Nucleus accumbens (tissue), 56 donors: ENCODE measurements at places on chromosomes 4 and X.

GRCh38 chrX:135009838-135010237 is 12.5 kb downstream of the RTL8B start:
- no peak for DNase-seq

GRCh38 chr4:1998296-1998695 is 10.5 kb downstream of the NELFA start:
- DNase-seq, result no peak

GRCh38 chr4:143084566-143084965 is 100.2 kb upstream of the USP38 start:
- DNase-seq, result no peak

- DNase-seq, result no peak
Measured at GRCh38 chr4:22551550-22551949, 35.7 kb upstream of the ADGRA3 start.

DNA sequence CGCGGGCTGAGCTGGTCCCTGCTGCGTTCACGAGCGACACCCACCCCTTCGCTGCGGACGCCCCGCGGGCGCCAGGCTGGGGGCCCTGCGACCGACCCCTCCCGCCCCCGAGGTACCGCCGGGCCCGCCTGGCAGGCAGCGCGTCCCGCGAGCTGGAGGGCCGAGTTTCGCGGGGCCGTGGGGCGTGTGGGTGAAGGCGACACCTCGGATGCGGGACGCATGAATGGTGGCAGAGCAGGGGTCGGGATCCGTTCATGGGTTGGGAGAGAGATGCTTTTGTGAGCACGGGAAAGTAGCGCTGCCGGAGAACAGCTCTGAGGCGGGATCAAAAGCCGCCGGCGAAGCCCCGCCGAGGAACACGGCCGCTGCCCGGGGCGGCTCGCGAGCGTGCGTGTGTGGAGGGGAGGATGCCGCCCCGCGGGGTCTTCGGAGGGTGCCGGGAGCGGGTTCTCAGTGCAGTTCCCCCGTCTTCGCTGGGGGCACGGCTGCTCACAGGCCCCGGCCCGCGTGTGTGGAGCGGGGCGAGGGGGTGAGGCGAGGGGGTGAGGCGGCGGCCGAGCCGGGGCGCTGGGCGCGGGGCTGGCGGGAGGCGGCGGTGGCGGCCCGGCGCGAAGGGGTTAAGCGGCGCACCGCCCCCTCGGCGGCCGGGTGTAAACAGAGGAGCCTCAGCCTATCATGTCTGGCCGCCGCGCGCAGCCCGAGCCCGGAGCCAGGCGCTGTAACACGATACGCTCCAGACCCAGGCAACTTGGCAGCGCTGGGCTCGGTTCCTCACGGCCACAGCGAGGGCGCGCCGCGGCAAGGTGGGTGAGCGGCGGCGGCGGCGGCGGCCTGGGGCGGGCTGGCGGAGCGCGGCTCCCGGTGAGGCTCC is 205.3 kb downstream of the TENM3 start:
- DNase-seq, result peak; percentile 60

- DNase-seq, result no peak
Measured at GRCh38 chrX:130869239-130869638, 33.8 kb downstream of the ENOX2 start.

- no peak for DNase-seq
Measured at GRCh38 chr4:102318526-102318925, 26.8 kb downstream of the SLC39A8 start.

DNA sequence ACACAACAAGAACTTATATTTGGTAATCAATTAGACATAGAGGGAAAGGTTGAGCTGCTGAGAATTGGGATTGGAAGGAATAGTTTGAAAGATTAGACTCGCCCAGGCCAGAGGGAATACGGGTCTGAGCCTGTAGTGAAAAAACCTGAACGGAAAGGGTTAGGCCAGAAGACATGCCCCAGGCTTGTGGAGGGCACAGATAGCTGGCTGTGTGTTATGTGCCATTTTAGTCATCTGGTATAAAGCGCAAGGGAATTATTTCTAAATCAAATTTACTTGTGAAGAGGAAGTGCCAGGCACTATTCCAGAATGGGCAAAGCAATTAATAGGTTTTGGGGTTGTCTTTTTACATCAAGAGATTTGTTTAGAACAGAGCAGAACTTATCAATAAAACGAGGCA is 187.5 kb upstream of the ANKRD50 start:
- no peak for DNase-seq

DNA sequence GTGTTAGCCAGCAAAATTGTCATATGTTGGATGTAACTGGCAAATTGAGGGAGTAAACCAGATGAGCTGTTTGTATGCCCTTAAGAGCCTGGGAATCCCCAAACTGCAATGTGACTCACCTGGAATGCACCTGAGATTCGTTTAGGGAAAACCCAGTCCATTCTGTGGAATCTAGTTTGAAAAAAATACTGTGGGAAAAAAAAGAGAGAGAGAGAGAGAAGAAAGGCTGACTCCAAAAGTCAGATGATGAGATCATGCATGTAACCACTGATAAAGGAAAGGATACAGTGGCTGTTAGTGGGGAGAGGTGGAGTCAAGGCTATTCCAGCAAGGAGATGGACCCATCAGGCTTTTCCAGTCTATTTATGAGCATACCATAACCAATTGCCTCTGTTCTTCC is 48.5 kb downstream of the SLC9A7 start:
- DNase-seq, result no peak

- DNase-seq, result no peak
Measured at GRCh38 chr4:86557526-86557925, 36.6 kb upstream of the PTPN13 start.

DNA sequence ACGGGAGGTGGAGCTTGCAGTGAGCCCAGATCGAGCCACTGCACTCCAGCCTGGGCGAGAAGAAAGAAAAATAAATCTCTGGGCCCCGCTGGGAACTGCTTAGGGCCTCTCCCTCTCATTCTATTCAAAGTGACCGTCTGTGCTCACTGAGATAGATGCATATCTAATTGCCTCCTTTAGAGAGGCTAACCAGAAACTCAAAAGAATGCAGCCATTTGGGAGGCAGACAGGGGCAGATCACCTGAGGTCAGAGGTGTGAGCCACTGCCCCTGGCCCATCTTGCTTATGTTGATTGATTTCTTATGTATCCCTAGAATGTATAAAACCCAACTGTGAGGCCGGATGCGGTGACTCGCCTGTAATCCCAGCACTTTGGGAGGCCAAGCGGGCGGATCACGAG is 6.2 kb upstream of the CSF2RA start:
- DNase-seq, result no peak

- no peak for DNase-seq
Measured at GRCh38 chr4:122772311-122772710, 39.8 kb downstream of the BBS12 start.

GRCh38 chr4:39124885-39125599 is 57.3 kb upstream of the WDR19 start:
- no peak for DNase-seq

DNA sequence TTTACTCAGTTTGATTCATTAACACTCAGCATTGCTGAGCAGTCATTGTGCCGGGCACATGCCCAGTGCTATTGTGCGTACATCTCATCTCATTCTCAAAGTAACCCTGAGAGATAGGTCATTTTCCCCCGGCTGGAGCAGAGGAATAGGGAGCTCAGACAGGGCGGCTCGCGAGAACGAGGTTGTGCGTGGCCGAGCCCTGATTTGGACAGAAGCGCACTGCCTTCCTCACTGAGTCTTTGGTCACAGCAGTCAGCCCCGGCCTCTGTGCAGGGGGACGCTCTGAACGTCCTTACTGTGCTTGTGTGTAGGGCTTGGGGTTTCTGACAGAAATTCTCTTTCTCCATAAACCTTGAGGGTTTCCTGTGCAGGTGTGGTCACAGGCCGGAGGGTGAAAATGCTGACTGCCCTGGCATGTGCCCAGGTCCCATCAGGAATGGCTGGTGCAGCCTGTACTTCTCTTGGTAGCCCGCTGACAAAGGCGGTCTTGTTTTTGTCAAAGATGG is 39.5 kb downstream of the NOP14 start:
- DNase-seq, result no peak

DNA sequence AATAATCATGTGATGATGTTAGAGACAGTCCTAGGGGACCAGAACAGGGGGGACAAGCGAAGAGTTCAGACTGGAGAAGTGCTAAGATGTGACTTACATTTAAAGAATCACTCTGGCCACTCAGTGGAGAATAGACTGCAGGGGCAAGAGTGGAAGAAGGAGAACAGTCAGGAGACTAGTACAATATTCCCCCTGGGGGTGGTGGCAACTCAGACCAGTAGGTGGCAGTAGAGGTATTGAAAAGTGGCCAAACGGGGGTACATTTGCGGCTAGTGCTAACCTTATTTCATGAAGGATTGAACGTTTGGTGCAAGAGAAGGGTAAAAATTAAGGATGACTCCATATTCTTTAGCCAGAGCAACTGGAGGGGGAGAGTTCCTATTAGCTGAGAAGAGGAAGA is 2.7 kb upstream of the BMX start:
- DNase-seq, result peak; percentile 0

GRCh38 chrX:133258481-133258880 is 40.3 kb upstream of the TFDP3 start:
- DNase-seq, result no peak

DNA sequence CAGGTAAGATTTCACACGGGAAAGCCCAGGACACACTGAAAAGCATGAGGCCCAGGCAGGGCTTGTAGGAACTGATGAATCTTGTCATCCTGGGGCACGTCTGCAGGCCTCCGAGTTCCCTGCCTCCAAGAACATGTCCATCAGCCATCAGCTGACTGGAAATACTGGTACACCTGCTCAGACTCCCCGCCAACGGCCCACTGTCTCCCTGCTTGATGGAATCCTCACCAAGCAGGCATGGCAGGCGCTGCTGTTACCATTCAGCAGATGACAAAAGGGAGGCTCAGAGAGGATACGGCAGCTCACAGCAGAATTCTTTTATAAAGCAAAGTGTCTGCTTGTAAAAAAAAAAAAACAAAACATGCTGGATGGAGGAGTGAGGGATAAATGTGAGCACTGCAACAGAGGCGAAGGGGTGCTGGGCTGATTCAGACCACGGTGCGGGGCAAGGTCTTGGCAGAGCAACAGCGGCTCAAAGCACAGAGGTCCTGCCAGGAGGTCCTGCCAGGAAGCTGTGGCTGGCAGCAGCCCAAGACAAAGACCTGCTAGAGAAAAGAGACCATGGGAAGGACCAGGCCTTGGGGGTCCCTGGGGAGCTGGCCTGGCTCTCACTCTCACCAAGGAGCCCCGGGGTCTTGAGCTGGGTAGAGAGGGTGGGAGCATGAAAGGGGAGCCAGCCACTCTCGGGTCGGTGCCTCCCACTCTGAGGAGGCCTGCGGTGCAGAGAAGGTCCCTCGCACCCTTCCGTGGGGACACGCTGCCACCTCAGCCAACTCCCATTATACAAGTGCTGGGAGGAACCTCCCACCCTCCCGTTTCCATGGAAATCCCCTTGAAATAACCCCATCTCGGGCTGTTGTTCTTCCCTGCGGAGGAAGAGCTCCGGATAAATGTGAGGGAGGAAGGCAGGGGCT is 25.6 kb downstream of the PPP2R2C start:
- peak; percentile 75 for DNase-seq

GRCh38 chr4:45732161-45732560 is 391.7 kb downstream of the GABRG1 start:
- no peak for DNase-seq

GRCh38 chr4:97911236-97911906 is 231.9 kb downstream of the STPG2 start:
- DNase-seq, result no peak

DNA sequence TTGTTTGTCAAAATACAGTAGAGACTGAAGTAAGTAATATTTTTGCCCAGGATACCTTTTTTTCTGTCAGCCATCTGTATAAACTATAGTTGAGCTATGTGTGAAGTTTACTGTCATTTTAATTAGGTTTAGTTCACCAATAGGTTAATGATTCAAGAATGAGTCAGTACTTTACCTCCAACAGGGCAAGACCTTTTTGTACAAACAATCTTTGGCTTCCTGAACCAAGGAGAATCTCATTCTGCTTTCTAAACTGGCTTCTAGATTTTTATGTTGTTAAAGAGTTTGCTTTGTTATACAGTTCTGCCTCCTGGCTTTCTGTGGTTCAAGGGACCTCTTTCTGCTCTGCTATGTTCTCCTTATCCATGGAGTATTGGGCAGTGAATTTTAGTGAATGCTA is 412.0 kb upstream of the NR3C2 start:
- DNase-seq, result no peak

DNA sequence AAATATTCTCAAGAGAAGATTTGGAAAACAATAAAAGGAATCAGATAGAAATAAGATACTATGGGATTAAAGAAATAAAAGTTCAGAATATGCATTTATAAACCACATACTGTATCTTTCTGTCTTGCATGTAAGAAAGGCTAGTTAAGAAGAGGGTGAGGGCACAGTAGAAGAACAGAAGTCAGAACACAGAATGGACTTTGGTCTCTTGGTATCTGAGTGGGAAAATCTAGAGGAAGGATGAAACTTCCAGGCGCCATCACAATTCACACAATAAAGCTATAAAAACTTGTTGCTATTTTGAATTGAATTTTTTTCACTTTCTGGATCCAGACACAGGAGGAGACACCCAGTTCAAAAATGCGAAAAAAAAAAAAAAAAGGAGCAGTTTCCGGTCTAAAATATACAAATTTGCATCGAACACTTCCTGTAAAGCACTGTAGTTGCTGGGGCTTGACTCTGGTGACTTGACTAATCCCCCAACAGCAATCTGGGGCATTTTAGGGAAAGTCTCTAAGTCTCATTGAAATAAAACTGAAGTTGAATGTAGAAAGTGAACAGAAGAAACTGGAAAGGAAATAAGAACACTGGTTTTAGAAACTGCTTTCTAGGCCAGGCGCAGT is 8.1 kb upstream of the NAAA start:
- DNase-seq, result no peak

DNA sequence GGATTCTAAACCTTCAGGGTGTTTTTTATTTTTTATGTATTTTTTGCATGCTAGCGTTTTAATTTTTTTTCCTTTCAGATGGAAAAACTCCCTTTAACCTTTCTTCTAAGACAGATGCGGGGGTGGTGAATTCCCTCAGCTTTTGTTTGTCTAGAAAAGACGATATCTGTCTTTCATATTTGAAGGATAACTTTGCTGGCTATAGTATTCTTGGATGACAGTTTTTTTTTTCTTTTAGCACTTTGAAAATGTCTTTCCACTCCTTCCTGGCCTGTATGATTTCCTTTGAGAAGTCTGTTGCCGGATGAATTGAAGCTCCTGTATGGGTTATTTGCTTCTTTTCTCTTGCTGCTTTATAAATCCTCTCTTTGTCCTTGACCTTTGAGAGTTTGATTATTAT is 26.6 kb downstream of the PSAPL1 start:
- DNase-seq, result no peak

- DNase-seq, result no peak
Measured at GRCh38 chrX:57771689-57772088, 91.6 kb upstream of the NLRP2B start.

- DNase-seq, result no peak
Measured at GRCh38 chrX:8304668-8305067, 133.6 kb upstream of the VCX2 start.

- no peak for DNase-seq
Measured at GRCh38 chr4:25884031-25884782, 21.4 kb upstream of the SEL1L3 start.

- no peak for DNase-seq
Measured at GRCh38 chr4:132001542-132001941, 1147.6 kb upstream of the PCDH10 start.
